ENCODE measurements at places on chromosomes 7 and 10. TPM values are rescaled to one million over a fixed set of nuclear protein-coding genes. Genes with fewer than 3 reads are reported as not detected.

CFAP43 gene
- total RNA-seq, result 0.39 TPM

GPER1 gene
- not detected for total RNA-seq

TEX47 gene
- not detected for total RNA-seq

PPP1R17 gene
- not detected for total RNA-seq

NRCAM gene
- total RNA-seq, result 46.6 TPM

DNA sequence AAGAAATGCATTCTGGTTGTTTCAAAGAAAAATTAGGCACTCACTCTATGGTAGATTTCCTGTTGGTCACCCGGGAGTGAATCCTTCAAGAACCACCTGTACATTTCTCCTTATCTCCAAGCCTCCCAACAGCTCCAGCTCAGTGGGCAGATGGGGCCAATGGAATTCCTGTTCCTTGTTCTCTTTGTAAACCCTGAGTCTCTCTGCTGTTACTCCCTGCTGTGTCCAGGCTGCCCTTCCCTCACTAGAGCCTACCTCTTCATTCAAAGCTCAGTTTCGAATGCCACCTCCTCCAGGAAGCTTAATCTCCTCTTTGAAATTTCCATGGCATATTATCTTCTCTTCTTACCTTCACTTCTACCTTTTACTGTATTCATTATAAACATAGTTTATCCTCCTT is 3.5 kb upstream of the BMPER start:
- peaks cover 54% of the 10 kb centered on the region for H3K27me3 ChIP-seq
- no peak overlapping the region for H3K27ac ChIP-seq
- no peak overlapping the region for H3K4me3 ChIP-seq

DNA sequence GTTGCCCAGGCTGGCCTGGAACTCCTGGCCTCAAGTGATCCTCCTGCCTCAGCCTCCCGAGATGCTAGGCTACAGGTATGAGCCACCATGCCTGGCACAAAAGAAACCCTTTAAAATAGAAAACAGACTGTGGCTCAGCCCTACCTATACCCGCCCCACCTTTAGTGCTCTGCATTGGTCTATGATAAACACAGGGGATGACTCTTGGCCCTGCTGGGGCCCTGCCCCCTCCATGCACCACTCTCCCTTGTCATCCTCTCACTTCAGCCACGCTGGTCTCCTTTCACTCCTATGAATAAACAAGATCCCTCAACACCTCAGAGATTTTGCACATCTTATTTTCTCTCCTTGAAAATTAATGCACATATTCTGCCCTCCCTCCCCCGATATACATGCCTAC is 251.4 kb upstream of the KLF14 start:
- no peak overlapping the region for H3K27ac ChIP-seq
- peak overlapping the region; percentile 71 for H3K4me3 ChIP-seq
- H3K27me3 ChIP-seq, result no peaks in the 10 kb centered on the region
- H3K36me3 ChIP-seq, result peaks cover 30% of the 10 kb centered on the region
- DNase-seq, result no peak
- peaks cover 60% of the 10 kb centered on the region for H3K4me1 ChIP-seq
